Neuronal stem cell (in vitro differentiated cells): ENCODE measurements at places on chromosomes 12 and 14.
A peak's percentile ranks its signal among the peaks of the same experiment; 100 is the strongest.

GRCh38 chr12:81957631-81958030, 198.5 kb upstream of the PPFIA2 start:
- no peak for DNase-seq

- no peak for DNase-seq
Measured at GRCh38 chr12:108131657-108132126, 2.6 kb downstream of the WSCD2 start.

GRCh38 chr12:132437252-132437932, 52.6 kb upstream of the FBRSL1 start:
- no peak for DNase-seq

DNA sequence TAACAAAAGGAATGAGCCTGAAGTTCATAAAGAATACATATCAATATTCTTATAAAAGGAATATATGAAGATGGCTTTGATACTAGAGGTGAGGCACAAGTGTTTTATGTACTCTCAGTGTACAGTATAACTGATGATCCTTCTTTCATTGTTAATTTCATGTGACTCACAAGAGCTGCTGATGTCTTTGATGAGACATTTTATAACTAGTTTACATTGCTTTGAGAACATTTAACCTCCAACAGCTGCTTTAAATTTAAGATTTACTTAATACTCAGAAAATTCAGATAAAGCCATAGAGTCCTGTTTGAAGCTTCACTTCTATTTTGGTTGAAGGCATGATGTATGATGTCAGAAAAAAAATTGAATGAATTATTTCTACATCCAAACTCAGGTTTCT, 59.8 kb downstream of the WASHC4 start:
- no peak for DNase-seq

GRCh38 chr12:22282283-22282682, 52.2 kb downstream of the ST8SIA1 start:
- DNase-seq = no peak

DNA sequence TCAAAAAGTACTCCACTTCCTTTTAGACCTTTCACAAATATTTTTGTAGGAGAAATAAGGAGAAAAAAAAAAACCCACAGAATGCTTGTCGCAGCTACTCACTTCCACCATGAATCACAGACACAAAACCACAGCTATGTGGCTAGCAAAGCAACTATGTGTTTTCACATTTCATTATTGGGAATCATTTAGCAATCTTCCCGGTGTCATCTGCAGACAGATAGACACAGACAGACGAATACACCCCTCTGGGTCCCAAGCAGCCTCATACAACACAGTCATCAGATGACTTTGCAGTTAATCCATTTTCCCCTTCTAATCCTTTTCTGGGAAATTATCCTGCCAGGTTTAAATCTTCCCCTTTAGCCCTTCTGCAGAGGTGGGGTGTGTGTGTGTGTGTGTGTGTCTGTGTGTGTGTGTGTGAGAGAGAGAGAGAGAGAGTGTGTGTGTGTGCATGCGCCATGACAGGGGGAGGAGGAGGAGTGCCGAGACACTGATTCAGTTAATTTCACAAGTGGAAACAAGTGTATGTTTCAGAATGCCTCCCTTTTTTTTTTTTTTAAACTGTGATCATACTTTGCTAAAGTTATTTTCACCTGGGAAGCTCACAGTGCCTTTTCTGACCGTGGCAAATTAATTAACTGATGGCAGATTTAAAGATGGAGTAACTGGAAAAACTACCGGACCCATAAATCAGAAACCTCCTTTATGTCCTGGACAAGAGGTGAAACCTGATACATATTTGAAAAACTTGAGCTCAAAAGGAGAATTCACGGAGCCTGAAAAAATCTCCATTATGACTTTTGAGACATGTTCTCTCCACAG, 39.9 kb downstream of the LTBP2 start:
- no peak for DNase-seq

- DNase-seq = no peak
Measured at GRCh38 chr14:55574988-55575387, 5.0 kb upstream of the KTN1 start.

- DNase-seq = no peak
Measured at GRCh38 chr12:26694402-26694801, 138.6 kb downstream of the ITPR2 start.

DNA sequence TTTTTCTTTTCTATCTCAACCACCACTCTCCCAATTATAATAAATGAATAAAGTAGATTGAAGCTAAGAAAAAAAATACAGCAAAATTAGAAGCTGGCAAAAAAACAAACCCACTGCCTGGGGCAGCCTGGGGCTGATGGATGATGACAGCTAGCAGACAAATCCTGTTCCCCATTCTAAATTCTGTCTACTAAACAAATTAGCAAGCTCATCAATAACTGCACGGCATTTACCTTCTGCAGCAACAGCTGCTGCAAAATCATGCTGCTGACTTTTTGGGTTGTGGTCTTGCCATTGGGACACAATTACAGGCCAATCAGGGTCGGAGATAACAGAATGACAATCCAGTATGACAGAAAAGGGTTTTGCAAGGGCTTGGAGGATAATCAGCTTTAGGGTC, 443.6 kb upstream of the SOX5 start:
- no peak for DNase-seq

DNA sequence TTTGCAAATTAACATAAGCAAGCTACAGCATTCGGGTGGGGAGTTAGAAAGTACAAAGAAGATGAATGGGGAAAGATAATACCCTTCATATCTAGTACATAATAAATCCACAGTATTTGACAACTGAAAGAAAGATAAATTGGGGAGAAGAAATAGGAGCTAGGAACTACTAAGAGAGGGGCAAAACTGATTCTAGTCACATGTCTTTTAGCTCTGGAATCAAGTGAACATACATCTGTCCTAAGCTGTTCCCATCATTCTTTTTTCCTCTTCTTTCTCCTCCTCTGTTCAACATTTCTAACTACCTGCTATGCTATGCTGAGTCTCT, 15.3 kb upstream of the APOF start:
- no peak for DNase-seq

DNA sequence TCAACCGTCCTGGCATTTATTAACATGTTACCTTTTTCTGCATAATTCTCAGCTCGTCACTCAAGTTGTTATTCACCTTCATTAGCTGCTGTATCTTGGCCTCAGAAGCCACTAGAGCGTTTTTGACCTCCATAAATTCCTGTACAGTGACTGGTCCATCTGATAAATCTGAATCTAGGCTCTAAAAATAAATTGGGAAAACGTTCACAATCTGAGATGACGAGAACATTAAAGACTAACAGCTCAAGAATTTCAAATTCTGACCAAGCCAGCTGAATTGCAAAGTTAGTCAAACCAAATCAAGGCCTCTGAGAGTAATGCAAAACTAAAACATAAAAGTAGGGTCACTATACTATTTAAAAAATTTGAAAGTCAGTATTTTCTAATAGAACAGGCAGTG, 45.0 kb downstream of the GIT2 start:
- DNase-seq = no peak

GRCh38 chr12:66137937-66138336, 7.4 kb upstream of the LLPH start:
- no peak for DNase-seq

DNA sequence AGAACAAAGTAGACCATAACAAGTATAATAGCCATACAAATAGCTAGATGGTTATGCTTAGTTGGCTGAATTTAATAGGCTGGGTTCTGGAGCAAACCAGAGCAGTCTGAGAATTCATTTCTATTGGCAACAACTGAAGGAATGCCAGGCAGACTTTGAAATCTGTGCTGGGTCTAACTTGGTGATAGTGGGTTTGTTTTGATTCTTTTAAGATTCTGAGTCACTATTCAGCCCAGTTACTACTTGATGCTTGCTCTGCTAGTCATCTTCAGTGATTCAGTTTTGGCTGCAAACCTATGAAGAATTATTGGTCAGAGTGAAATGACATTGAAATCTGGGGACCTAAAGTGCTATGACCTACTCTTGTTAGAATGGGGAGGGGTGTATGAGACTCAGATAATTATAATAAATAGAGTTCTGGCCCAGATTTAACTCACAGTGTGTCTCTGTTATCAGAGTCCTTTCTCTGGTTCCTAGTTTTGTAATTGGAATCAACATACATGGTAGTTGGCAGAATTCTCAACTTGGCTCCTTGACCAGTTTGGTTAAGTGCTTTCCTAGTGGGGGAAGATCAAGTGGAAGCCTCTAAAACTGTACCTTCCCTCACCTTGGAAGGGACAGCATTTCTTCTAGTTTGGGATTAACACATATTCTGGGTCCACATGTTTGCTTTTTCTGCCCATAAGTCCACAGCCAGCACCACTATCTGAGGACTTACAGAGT, 43.5 kb downstream of the MNAT1 start:
- DNase-seq = no peak

DNA sequence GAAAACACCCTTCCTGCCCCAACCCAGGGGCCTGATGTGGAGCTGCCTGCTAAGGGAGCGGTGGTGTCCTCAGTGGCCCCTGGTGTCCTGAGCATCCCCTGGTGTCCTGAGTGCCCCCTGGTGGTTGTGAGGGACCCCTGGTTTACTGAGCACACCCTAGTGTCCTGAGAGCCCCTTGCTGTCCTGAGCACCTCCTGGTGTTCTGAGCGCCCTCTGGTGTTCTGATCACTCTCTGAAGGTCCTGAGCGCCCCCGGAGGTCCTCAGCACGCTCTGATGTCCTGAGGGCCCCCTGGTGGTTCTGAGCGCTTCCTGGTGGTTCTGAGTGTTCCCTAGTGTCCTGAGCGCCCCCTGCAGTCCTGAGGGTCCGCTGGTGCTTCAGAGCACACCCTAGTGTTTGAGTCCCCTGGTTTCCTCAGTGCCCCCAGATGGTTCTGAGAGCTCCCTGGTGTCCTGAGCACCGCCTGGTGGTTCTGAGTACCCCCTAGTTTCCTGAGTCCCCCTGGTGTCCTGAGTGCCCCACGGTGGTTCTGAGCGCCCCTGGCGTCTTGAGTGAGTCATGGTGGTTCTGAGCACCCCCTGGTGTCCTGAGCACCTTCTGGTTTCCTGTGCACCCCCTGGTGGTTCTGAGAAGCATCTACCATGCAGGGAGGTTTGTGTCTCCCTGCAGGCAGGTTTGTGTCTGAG, 1004.2 kb downstream of the TMEM121 start:
- no peak for DNase-seq

DNA sequence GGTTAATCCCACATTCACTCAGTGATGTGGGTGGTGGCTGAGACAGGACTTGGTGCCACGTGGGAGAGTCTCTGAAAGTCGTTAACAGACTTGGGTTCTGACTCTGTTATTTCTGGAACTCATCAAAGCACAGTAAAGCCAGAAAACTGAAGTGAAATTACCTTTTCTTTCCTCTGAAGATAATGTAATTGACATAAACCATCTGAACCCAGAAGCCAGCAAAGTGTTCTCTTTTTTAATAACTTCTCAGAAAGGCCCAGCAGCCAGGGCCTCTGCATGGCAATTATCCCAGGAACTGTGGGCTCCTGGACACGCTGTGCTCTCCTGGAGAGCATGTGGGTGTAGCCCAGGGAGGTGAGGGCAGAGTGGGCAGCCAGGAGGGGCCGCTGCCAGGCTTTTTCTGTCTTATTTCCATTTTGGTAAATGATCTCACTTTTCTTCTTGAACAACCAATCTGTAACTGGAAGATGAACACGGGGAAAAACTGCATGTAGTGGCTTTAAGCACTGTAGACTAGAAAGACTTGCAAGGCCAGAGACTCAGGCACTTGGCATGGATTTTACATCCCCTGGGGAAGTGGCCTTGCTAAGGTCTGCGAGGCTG, 444.1 kb upstream of the TMEM132C start:
- no peak for DNase-seq

GRCh38 chr14:69088586-69088985, 64.3 kb downstream of the DCAF5 start:
- DNase-seq = no peak

GRCh38 chr14:68585690-68586089, 207.2 kb downstream of the ZFP36L1 start:
- DNase-seq = no peak

DNA sequence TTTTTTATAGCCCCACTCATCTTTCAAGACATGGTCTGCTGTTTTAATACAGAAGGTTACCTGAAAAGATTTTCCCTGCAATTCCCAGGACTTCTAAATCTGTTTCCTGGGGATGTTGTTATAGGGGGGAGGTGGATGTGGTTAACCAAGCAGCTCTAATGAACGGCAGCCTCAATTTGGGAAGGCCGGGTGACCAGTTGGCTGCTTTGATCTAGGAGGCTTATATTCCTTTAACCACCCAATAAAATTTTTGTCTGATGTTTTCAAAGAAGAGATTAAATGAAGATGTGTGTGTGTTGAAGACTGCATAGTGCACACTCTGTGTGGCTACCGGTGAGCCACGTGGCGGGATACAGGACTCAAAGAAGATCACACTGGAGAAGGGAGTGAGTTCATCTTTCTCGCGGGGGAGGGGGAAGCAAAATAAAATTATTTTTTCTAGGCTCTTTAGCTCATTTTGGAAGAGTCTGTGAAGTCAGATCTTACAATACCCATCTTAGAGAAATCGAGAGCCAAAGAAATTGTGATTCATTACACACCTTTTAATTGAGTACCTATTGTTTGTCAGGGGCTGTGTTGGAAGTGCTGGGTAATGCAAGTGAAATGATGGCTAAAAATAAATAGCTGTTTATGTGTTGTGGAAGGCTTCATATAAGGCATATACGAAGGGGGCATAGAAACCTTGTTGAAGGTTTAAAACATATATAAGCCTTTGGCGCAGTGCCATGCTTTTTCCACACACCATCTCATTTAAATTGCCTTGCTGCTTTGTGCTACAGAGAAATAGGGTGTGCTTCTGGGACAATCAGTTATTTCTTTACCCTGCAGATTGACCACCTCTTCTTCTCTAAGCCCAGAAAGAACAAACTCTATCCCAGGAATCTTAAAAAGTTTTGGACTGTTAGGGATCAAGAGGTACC, 18.5 kb downstream of the ELK3 start:
- no peak for DNase-seq

GRCh38 chr12:123433615-123434014, 2.9 kb downstream of the RILPL2 start:
- no peak for DNase-seq

- DNase-seq = no peak
Measured at GRCh38 chr12:6828781-6829535, 751 bp downstream of the P3H3 start.

DNA sequence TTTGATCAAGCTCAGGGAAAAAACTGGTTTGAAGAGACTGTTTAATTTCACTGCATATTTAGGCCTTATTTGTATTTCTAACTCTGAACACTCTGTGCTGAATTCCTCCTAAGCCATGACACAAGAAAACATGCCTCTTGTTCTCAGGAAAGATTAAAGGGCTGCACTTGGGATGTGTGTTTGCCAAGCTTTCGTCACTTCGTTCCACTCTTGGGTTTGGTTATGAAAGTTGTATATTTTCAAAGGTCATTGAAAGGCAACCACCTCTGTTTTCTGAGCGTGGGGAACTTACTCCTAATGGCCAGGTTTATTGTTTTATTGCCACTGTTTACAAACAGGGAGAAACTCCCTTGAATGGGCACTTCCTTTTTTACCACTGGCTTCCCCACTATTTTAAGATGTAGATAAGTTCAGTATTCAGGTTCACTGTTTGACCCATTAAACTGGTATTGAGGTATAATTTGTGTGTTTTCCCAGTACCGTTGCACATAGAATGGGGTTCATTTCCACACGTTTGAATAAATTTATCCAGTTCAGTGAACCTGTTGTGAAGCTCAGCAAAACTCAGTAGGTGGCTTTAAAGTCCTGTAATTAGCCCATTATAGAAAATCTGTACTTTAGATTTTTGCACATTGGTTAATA, 65.3 kb downstream of the NKX2-1 start:
- DNase-seq = peak; percentile 17
